ENCODE measurements at places on chromosomes 4 and X.

DNA sequence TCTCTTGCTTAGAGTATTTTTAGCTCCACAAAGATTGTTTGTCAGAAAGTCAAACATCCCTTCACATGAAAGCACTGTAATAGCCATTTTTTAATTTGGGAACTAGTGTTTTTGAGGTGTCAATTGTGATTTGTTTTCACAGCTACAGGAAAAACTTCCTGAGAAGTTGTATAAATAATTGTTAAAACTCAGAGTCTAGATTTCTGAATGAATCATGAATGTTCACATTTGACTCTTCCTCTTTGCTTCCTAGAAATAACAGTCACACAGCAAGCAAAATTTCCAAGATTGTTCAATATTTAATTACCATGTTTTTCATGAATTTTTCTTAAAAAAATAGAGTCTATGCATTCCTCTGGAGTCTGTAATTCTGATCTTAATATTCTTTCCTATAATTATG is 156.9 kb upstream of the SLC7A11 start:
- no peak for DNase-seq

GRCh38 chrX:25017667-25018247 is 2.0 kb upstream of the ARX start:
- no peak for DNase-seq

DNA sequence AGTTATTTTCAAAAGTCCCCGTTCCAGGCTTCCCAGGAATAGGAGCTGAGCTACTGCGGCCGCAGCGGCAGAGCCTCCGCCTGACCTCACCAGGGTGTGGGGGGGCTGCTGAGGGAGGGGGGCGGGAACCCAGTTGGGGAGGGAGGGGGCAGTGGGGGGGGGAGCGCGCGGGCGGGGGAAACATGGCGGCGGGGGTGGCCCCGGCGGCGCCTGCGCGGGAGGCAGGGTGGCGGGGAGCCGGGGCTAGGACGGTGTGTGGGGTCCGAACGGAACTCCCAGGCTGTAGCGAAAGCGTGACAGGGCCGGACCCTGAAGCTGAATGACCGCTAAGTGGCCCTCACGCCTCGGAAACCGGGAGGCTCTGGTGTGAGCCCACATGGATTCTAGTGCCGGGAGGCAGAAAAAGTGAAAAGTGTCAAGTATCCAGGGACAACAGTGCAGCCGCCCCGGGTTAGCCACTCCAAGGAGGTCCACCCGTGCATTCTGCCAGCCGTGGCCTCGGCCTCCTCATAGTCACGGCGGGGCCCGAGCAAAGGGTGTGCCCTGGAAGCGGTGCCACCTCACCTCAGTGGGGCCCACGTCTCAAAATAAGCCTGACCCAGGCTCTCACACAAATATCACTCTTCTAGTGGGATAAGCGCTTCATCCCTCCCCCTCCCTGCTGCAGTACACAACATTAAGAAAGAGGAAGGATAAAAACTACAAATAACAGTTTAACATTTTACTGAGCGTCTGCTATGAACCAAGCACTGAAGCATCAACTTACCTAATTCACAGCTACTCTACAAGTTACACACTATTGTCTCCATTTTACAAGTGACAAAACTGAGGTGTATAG is at the start of gene KLHL13:
Gene KLHL13, minus strand, starts transcription at position 98 of the 838 bp plus-strand sequence. CDS start 88,337 bp downstream, outside the sequence.
- peak; percentile 76 for DNase-seq

- no peak for DNase-seq
These were observed 2.7 kb downstream of the BEX3 start for GRCh38 chrX:103378990-103379389.

GRCh38 chrX:80808881-80809411 is 731 bp downstream of the BRWD3 start:
- peak; percentile 45 for DNase-seq

All from right forelimb (tissue), 1 donor.